ENCODE measurements at places on chromosomes 5 and 9.

- DNase-seq, result no peak
These were observed 23.1 kb downstream of the PRELID2 start for GRCh38 chr5:145811834-145812625.

DNA sequence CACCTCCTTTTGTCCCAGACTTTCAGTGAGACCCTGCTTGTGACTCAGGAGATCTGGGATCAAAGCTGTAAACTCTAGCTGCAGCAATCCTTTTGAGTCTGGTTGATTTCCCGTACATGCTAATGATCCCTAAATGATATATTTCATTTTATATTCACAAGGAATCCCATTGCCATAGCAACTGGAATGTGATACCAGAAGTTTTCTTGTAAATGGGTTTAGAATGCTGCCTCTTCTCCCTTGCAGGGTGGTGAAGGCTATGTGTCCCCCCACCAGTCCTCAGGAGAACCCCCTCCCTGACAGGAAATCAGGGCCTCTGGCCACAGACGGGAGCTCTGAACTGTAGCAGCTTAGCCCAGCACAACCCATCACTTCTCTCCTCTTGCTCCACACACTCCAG lies 215.0 kb downstream of the FSTL4 start:
- no peak for DNase-seq

GRCh38 chr9:87732756-87733155 lies 6.8 kb downstream of the CTSL start:
- DNase-seq, result no peak

DNA sequence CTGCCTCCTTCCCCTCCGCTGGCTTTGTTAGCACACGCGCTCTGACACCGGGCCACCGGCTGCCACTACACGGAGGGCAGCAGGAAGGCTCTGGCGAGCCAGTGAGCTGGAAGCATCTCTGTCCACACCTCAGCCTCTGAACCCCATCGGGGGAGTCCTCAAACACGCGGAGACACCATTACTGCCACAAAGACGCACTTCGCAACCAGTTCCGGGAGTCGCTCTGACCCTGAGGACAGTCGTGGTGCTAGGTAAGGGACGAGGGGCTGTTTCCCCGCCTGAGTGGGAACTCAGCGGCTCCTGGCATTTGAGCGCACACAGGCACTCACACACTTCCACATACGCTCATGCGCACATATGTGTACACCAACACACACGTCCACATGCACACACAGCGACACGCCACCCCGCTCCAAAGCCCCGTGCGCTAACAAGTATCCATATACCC lies 160.0 kb downstream of the C9orf152 start:
- DNase-seq, result no peak

- no peak for DNase-seq
These were observed 215.5 kb downstream of the PDZD2 start for GRCh38 chr5:31854181-31855133.

DNA sequence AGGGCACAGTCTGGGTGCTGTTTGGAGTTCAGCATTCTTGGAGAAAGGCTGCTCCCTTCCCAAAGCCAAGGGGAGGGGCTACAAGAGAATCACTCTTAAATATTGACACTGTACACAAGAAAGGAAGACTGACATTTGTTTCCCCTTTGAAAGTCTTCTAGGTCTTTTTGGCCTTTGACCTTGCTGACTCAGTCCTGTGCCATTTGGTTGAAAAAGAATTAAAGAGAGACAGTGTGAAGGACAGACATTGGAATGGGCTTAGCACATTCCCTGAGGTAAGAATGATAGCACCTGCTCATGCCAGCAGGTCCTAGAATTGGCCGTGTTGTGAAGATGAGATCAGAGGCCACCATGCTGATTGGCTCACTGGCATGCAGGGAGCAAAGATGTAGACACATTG lies 271.4 kb upstream of the ZNF608 start:
- no peak for DNase-seq

DNA sequence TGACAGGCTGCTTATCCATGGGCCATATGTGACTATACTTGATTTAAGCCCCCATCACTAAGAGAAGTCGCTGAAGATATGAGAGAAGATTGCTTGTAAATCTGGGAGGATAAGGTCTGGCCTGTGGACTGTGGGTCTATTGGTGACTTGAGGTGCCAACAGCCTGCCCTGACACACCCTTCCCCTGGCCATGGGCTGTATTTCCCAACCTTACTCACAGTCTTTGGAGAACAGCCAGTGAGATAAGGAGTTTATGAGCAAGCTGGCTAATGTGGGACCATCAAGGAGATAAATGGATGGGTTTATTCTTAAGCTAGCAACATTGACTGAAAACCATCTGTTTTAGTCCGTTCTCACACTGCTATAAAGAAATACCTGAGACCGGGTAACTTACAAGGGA lies 231.3 kb downstream of the ZSWIM6 start:
- no peak for DNase-seq

GRCh38 chr9:113578279-113578865 lies 114.8 kb downstream of the RGS3 start:
- DNase-seq, result no peak

GRCh38 chr5:168198359-168198758 lies 93.1 kb upstream of the WWC1 start:
- DNase-seq, result no peak

GRCh38 chr5:81925981-81926380 lies 45.8 kb upstream of the ATG10 start:
- no peak for DNase-seq

Data from stimulated activated CD4-positive, alpha-beta T cell treated with anti-CD3 and anti-CD28 coated beads, Interleukin-1b, Interleukin-23, amount 100 ng/mL, for 24 hours (primary cell).